ENCODE measurements at places on chromosomes 11 and 22.

GRCh38 chr22:19845054-19845722 lies 9.5 kb downstream of the GNB1L start:
- no peak for DNase-seq

DNA sequence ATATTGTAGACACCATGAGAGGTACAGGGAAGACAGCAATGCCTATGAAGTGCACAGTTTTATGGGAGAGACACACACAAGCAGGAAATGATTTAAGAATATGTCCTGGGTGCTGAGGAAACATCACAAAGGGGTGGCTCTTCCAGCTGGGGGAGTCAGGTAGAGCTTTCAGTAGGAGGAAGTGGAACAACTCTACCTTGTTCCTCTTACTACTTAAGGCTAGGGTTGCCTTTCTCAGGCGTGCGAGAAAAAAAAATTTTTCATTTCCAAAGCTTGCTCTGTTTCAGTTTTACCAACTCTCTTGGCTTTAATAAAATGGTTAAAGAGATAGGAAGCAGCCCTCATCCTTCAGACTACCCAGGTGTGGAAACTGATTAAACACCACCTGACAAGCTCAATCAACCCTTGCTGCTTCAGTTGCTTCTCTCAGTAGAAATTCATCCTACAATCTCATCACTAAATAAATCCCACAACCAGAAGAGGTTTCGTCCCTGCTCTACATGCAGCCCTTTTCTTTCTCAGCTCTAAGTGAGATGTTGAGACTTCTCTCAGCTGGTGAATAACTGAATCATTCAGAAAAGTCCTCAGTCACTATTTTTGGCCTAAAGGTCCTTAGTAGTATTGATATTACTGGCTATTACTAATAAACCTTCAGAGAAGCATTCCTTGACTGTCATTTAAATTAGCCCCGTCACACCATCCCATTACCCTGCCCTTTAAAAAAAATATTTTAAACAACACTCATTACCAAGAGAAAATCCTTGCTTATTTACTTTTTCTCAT lies 5.9 kb downstream of the ABTB2 start:
- no peak for DNase-seq

DNA sequence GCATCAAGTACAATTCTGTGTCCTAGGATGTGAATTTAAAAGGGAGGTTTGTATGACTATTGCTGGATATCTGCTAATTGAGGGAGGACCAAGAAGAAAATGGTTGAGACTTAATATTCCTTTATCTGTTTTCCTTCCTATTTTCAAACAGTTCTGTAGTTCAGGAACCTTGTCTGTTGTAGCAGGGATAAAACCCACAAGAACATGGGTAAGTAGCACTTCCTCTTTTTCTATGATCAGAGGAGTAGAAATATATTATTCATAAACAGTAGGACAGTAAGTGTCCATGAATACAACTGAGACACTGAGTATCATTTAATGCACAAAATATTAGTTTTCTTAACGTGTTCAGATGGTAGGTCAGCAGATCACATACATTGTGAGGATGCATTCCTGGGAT lies 7.6 kb downstream of the MS4A3 start:
- DNase-seq = no peak

- no peak for DNase-seq
Measured at GRCh38 chr22:45336971-45337431, 27.3 kb downstream of the FAM118A start.

DNA sequence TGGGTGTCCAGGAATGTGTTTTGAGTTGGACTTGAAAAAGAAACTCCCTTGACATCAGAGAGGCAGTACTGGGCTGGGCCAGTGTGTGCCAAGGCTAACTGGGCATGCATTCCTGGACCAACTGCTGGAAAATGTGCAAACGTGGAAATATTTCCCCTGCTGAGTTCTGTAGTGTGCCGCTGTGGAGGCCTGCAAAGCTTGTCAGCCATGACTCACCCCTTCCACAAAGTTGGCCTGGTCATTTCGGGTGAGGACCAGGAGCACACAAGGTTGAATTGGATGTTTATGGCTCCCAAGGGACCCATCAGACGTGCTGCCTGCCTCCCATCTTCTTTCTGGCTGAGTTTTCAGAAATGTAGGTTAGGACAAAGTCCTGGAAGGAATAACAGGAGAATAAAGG lies 513.1 kb downstream of the MIAT start:
- DNase-seq = no peak

DNA sequence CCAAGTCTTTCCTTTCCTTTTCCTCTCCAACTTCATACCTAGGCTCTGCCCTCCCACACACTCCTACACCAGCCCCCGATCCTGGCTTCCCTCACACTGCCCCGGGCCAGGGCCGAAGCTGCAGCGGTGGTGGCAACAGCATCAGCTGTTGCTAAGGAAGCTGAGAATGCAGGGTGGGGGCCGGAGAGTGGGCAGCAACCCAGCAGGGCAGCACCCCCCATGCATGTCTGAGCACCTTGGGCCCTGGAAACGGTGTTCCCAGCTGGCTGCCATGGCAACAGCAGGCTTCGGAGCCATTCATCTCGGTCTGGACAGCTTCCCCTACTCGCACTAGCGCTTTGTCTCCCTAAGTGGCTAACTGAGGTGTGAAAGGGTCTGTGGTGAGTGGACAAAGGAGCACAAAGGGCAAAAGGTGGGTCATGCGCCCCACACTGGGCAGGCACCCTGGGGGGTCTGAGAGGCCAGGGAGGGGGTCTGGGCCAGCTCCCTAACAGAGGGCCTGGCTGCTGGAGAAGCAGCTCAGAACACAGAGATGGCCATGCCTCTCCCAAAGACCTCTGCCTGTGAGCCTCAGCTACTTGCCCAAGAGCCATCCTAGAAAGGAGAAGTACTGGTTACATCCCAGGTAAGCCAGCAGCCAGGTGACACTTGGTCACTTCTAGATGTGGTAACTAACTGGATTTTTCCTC lies 42.1 kb upstream of the JAM3 start:
- no peak for DNase-seq

DNA sequence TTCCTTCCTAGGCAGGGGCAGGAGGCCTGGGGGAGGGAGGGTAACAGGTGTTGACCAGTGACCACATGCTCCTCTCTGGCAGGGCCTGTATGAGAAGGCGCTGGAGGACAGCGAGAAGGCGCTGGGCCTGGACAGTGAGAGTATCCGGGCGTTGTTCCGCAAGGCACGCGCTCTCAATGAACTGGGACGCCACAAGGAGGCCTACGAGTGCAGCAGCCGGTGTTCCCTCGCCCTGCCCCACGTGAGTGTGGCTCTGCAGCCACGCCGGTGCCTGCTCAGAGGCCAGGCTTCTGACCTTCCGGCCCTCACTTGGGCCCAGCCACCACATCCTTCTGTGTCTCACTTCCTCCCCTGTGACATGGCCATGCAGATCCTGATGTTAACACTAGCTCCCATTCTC lies 25.8 kb downstream of the ZC3H7B start:
- no peak for DNase-seq

- no peak for DNase-seq
Measured at GRCh38 chr22:27686534-27686933, 115.0 kb downstream of the MN1 start.

DNA sequence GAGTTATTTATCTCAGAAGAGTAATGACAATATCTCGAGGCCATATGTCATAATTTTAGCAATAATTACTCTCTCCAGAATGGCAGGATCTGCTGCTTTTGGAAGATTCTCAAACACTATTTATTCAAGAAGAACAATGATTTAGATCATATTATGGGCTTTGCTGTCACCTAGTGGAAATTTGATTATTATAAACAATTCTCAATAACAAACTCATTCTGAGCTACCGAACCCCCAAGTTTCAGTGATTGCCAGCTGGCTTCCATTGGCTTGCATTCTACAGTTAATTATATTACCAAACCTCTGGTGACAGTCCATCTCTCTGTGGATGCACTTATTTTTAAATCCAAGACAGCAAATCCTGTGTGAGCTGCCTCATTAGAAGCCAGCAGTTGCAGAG lies 27.9 kb upstream of the SLC36A4 start:
- no peak for DNase-seq

DNA sequence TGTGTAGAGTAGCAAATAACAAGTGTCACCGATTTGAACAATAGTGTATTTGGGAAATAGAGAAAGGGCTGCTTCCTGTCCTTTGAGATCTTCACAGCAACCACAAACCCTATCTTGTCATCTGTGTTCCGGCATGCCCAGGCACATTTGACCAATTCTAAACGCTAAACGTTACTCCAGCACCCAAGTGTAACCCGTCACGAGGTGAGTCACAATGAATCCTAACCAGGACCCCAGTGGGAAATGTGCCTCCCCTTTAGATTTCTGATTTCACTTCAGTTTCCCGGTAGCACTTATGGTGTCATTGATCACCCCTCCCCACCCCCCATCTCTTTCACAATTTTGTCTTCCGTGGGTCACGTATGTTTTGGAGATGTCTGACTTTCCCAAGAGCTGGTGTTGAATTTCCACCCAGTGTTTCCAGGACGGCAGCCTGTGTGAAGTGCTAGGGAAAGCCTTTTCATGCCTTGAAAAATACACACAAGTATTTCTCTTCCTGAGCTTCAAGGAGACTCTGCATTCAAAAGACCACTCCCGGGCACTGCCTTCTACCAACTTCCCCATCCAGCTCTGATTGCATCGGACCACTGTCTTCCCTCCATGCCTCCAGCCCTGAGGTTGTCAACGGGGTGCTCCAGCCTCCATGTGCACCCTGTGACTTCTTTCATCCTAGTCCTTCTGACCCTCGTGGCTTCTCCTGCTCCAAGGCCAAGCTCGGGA lies 10.5 kb upstream of the C11orf24 start:
- no peak for DNase-seq

DNA sequence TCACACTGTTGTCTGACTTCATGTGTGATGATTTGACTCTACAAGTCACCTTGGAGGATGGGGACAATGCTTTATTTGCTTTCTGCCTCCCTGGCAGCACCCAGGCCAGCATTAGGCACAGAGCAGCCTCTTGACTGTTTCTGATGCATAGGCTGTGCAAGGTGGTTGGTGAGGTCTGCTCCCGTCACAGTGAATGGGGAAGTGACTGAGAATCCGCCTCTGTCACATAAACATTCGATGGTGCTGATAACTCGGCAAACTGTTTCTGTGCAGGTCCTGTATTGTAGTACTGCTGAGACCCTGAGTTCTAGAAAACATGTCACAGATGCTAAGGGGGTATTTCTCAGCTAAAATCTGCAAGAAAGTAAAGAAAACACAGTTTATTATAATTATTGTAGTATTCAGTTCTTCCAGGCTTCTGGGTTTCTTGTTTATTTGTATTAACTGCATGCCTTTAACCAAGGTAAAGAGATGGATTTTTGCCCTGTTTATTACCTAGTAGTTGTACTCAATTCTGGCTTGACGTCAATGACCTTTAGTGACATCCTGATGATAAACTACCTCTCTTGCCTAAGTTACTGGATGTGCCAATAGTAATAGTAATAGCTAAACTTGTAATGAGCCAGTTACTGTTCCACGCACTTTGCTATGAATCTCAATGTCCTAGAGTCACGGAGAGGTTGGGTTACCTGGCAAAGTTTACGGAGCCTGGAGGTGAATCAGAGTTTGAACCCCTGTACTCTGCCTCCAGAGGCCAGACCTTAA lies 24.8 kb upstream of the RCN1 start:
- no peak for DNase-seq

DNA sequence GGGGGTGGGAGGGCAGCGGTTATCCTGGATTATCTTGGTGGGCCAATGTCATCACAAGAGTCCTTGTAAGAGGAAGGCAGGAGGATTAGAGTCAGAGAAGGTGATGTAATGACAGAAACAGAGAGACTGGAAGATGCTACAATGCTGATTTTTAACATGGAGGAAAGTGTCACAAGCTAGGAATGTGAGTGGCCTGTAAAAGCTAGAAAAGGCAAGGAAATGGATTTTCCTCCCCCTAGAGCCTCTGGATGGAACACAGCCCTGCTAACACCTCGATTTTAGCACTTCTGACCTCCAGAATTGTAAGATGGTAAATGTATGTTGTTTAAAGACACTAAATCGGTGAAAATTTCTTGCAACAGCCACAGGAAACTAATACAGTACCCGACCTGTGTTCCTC lies 109.3 kb downstream of the MN1 start:
- DNase-seq = no peak

GRCh38 chr22:23121424-23121823 lies 20.4 kb downstream of the RSPH14 start:
- no peak for DNase-seq

DNA sequence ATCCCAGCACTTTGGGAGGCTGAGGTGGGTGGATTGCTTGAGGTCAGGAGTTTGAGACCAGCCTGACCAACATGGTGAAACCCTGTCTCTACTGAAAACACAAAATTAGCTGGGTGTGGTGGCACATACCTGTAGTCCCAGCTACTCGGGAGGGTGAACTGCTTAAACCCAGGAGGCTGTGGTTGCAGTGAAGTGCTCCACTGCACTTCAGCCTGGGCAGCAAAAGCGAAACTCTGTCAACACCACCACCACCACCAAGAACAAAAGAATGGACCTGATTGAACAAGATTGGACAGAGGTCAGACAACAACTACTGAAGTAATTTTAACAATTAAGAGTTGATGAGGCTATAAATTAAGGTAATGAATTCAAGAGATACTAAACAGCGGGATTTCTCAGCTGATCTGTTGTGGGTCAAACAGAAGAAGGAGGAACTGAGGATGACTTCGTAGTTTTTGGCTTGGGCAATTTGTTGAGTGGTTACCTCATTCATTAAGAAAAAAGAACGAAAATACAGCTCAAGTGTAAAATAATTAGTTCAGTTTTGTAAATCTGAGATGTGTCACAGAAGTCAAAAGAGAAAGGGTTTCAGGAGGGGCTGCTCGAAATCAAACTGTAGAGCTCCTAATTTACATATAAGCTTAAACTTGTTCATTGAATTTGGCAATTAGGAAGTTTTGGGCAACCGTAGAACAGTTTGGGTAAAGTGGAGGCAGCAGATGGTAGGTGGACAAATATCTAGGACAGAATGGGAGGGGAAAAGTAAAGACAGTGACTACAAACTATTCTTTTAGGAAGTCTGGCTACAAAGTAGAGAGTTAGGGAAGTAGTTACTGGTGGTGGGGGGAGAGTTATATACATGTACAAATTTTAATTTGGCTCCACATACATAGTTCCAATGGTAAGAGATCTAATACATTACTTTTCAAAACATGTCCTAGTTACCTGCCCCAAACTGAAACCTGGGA lies 4.5 kb downstream of the IL18 start:
- no peak for DNase-seq

DNA sequence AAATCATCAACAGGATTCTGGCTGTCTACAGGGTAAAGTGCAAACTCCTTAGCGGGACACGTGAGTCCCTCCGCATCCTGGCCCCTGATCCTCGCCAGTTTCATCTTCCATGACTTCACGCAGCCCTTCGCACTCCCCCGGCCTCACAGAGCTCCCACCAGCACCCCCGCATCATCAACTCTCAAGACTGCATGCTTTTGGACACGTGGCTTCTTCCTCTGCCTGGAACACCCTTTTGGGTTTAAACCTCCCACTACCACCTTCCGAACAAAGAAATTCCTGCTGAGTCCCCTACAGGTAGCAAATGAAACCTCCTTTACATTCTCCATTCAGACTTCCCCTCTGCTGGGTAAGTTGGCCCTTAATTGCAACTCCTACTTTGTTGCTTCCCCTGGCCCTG lies 12.6 kb upstream of the EIF3M start:
- DNase-seq = no peak

- no peak for DNase-seq
Measured at GRCh38 chr11:68828957-68829356, 12.8 kb downstream of the CPT1A start.

- no peak for DNase-seq
Measured at GRCh38 chr22:27068121-27068520, 410.7 kb downstream of the MIAT start.

GRCh38 chr11:72621008-72621610 lies 53.1 kb downstream of the PDE2A start:
- no peak for DNase-seq

All from esophagus squamous epithelium (tissue), 5 donors.